ACHN (cell line): ENCODE measurements at places on chromosomes 3 and 15.

DNA sequence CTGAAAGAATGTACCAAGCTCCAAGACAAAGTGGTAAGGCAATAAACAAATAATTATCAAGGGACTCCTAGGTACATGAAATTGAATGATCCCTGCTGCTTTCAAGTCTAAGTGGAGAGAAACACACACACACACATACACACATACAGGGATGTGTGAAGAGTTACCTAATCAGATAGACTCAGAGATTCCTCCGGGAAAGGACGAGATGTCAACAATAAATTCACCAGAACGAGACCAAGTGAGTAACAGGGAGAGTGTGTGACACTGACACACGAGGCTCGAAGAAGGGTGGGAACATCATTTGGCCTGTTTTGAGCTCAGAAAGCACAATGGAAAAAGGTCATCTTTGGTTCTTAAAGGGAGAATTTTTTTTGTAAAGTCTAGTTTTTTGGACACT, 13.4 kb downstream of the LRIG1 start:
- no peak for DNase-seq

DNA sequence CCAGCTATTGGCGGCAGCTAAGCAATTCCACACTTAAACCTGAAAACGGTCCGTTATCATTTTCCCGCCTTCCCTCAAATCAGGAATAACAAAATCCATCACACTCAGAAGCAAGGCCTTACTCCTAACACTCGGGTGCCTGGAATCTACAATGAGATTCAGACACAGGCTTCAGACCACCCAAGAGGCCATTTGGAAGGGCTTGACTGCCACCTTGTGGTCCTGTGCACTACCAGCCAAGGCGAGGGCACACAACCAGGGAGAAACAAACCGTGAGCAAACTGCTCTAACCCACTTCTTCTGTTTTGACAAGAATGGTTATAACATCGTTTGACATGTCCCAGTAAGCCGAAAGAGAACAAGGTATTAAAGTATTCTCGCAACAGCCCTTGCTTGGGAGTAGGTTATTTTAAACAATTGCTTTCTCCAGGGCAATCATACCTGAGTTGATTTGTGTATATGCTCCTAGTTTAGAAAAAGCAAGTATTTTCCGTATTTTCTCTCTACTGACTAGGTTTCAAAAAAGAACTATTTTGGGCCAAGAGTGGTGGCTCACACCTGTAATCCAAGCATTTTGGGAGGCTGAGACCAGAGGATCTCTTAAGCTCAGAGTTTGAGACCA, 40.1 kb upstream of the TAFA4 start:
- DNase-seq, result peak; percentile 55

- DNase-seq, result no peak
Observed at GRCh38 chr15:98769867-98770266, 121.5 kb downstream of the IGF1R start.

- no peak for DNase-seq
Observed at GRCh38 chr3:47761046-47761445, 20.6 kb downstream of the SMARCC1 start.

GRCh38 chr15:40471105-40471807, 472 bp downstream of the CHST14 start:
- DNase-seq, result peak; percentile 9

DNA sequence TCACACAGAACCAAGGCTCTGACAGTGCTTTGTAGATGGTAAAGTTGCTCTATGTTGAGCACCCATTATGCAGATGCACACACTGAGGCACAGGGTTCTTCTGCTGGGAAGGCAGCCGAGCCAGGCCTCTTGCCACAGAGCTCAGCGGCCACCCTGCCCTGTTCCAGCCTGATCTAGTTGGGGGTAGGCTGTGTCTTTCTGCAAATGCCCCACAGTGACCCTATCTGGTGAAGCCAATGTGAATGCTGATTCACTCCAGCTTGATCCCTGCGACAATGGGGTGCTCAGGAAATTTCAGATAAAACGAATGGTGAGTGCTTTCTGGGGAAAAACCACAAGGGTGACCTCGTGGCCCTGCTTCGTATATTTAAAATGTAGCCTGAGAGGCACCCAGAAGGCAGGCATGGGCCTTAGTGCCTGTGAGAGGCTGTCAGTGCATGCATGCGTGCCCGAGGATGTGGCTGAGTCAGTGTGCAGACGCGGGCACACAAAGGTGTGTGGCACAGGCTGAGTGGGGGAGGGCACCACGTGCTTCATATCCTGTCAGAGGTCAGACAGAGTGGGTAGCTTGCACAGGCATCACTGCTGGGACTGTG, 85.7 kb downstream of the ATP2B2 start:
- DNase-seq, result peak; percentile 74

- no peak for DNase-seq
Observed at GRCh38 chr3:133138017-133138416, 99.8 kb downstream of the TMEM108 start.

GRCh38 chr3:177855021-177855420, 657.7 kb upstream of the TBL1XR1 start:
- DNase-seq, result no peak

- peak; percentile 32 for DNase-seq
Observed at GRCh38 chr15:65212097-65212496, 824 bp upstream of the CILP start.

DNA sequence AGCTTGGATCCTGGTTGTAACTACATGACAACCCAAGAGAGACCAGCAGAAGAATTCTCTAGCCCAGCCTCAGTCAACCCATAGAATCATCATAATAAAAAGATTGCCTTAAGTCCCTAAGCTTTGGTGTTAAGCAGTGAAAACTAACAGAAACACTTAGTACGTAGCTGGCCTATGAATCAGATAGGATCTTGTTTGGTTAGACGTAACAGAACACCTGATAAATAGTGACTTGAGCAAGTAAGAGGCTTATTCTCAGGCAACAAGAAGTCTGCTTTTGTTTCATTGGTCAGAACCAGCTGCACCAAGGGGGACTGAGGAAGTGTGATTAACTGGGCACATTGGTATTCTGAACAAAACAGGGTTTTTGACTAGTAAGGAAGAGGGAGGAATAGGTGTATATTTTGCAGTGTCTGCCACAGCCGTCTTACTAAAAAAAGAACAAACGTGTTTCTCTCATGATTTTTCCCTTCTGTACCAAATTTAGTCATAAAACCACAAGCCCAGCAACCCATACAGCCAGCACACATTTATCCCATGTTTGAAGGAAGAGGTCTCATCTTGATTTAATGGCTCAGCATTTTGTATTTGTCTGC, 53.3 kb upstream of the GLCE start:
- DNase-seq, result no peak

DNA sequence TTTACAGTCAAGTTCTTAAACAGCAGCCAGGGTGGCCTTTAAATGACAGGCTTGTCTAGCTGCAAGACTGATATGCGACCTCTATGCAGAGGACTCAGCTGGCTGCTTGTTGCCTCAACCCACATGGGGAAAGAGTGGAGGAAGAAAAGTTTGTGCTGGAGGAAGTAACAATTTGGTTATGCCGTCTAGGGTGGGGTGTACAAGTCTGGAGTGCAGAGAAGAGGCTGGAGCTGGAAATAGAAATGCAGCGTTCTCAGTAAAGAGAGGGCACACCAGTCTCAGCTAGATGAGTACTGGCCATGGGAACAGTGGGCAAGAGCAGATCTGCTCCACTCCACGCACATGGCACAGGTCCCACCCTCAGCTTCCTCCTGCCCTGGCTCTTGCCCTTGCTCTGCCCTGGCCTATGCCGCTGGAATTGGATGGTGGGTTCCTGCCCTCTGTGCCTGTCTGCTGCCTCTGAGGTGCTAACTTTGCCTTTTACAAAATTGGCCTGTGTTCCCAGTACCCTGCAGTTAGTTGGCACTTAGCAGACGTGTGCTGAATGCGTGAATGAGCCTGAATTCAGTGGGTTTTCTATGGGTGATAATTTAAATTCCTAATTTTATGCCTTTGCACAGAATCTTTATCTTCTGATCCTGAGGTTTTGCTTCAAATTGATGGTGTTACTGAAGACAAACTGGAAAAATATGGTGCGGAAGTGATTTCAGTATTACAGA, 59.7 kb upstream of the FURIN start:
- no peak for DNase-seq

DNA sequence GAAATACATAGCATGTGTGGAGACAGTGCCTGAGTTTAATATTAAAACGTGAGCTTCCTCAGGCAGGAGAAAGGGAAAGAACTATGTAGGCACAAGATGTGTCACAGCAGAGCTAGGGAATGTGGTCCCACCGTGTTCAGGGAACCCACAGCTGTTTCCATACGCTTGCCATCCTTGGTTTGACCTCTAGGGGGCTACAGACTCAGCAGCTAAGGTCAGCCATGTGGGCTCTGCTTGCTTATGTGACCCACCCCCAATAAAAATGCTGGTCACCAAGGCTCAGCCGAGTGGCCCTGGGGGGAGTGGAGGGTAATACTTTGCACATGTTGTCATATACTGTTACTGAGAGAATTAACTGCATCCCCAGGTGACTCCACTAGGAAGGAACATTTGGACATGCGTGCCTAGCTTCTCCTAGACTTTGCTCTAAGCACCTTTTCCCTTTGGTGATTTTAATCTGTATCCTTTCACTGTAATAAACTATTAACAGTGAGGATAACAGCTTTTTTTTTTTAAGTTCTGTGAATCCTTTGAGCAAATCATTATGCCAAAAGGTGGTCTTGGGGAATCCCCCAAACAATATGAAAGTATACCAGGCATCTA, 3.3 kb downstream of the TUBGCP5 start:
- peak; percentile 61 for DNase-seq

DNA sequence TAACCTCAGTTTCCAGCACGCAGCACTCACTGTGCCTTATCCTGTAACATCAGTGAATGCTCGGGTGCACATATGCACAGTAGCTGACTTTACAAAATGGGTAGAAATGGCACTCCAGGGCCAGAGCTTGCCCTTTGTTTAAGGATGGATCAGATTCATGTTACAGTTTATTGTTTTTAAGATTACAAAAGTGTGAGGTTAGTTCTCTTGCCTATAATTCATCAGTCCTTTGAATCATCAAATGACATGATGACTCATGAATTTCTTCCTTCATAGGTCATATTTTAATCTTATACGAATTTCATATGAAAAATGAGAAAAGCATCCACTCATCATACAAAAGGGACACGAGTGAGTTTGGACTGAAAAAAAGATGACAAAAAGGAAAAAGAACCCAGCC, 545.3 kb downstream of the GBE1 start:
- peak; percentile 18 for DNase-seq

GRCh38 chr3:27166888-27167287, 202.3 kb downstream of the NEK10 start:
- DNase-seq, result peak; percentile 47

DNA sequence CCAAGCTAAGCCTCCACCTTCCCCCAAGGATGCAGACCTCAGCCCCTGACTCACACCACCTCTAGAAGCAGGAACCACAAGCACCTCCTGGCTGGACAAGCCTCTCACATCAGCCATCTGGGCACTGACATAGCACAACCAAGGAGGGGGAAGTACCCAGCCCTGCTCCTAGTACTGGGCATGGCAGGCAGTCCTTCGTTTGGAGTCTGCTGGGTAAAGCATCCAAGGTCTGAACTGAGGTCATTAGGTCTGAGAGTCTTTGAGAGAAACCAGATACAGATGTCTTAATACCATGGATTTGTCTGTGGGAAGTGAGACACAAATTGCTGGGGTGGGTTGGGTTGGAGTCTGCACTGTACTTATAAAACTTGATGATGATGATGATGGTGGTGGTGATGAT, 61.8 kb downstream of the CCDC33 start:
- DNase-seq, result no peak

GRCh38 chr3:125496701-125497100, 23.3 kb downstream of the SNX4 start:
- DNase-seq, result no peak

DNA sequence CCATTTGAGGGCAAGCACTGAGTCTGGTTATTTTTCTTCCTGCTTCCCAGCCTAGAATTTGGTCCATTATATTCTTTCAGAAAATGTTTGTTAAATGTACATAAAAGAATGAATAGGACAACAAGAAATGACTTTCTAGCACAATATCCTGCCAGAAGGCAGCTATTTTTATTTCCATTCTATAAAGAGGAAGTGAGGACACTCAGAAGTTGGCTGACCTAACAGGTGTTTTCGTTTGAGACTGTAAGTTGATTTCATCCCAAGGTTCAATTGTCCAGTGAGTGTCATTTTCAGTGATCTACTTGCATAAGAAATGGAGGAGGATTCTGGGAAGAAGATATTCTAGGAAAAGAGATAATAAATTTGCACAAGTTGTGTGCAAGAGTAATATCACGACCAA, 191.9 kb upstream of the POU1F1 start:
- DNase-seq, result no peak

- DNase-seq, result no peak
Observed at GRCh38 chr15:27865926-27866325, 233.2 kb downstream of the OCA2 start.

DNA sequence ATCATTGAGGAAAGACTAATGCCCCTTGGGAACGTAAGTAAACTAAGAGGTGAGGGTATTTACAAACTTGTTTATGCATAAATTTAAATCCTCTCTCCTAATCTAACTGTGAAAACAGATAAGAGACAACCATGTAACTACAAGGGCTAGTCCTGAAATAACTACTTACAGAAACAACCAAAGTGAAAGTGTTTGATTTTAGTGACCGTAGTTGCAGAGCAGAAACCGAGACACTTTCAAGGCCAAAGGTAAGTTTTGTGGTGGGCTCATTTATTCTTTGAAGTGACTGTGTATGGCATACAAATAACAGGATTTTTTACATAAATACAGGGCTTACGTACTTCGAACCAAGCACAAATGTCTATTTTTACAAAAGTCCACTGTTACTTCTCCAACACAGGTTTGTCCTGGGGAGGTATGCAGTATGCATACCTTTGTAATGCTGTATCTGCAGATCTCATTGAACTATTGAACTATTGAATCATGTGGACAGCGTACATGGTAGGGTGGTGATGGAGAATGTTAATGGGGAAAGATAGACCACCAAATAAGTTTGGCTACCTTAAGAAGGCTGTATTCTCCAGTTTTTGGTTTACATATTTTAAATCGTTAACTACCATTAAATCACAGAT, 99.6 kb upstream of the RBMS3 start:
- no peak for DNase-seq

GRCh38 chr3:172903642-172904320, 153.3 kb downstream of the ECT2 start:
- no peak for DNase-seq

DNA sequence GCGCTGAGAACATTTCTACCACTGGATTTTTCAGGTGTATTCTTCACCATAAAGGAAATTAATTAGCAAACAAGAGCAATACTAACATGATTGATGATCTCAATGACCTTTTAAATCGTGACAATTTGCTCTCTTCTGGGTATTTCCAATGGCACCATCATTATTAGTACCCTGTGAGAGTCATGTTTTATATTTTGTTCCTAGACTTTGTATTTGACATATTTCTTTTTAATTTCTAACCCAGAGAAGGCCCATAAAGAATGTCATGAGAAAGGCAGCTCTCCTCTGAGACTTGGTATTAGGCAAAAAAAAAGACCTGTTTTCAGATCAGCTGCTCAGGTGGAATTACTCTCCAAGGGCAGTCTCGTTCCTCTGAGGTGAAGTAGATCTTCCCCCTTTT, 1253.4 kb downstream of the ROBO2 start:
- no peak for DNase-seq

- no peak for DNase-seq
Observed at GRCh38 chr15:77715051-77715450, 82.3 kb upstream of the LINGO1 start.
